ENCODE measurements at places on chromosomes 7 and 10.

DNA sequence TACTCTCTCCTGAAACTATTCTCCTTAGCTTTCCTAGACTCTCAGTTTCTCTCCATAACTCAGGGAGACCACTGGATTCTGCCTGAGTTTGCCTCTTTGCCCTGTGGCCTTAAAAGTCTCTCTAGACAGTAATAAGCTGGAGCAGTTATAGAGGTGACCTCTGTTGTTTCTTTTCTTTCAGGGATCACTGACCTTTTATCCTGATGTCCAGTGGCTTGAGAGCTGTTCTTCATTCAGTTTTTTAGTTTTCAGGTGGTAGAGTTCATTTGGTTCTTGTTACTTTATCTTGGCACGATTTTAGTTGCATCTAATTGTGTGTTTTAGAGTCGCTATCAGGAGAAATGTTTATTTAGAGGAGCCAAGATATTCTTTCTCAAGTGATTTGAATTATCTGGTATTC, 37.7 kb downstream of the TAX1BP1 start:
- no peak for DNase-seq

DNA sequence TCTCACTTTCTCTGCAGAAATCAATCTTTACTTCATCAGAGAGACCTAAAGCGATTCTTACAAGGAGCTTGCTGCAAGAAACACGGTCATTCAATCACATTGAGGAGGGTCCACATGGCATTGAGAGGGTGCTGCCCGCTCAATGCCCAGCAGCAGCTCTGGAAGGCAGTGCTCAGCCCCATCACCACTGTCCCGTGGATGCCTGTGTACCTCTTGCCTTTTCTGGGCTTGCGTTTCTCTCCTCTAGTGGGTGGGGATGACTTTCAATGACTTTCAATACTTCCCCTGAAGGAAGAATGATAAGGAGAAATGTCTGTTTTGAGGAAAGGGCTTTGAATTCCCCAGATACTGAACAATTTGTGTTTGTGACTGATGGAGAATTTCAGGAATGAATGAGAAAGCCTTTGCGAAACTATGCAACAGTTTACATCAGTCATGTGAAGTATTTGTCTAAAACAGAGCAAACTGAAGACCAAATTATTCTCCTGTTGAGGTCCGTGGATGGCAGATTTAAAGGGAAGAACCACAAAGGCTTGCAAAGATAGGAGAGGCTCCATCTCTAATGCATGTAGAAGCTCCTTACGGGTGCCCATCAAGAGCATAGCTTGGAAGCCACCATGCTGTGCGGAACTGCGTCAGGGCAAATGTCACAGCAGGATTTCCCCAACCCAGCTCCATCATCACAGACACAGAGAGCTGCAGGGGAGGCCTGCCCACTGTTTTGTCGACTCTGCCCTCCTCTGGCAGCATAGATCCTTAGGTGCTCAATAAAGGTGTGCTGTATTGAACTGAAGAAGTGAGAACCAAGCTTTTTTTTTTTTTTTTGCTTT, 6.6 kb upstream of the ZNF22 start:
- no peak for DNase-seq

- no peak for DNase-seq
These were observed 10.8 kb downstream of the NEURL1 start for GRCh38 chr10:103504181-103504783.

DNA sequence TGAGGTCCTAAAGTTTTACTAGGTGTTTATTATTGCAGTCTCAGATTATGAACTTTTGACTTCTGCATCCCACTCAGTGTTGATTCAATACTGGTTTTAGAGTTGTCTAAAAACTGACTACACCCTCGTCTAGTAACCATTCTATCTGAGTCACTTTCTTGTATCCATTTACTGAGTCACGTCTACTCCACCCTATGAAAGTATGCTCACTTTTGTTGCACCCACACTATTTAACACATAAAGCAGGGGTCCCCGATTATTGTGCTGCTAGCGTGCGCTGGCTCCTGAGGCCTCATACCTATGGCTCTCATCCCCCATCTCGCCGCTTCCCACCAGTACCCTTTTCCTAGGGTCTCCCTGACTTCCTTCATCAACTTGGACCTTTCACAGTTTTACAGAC, 2.0 kb downstream of the SAMD9 start:
- no peak for DNase-seq

DNA sequence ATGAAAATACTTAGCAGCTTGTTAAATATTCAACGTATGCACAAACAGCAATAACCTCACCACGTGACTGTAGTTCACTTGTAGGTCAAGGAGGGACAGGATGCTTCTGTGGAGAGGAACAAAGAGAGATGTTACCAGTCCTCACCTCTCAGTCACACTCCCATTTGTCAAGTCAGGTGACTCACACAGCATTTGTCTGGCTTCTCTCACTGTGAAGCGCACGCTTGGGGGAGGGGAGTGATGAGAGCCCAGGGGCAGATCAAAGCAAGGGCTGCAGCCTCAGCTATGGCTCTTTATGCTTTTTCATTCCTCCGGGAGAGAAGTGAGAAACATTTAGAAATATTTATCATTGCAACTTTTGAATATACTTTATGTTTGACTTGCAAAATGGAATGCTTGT, 2.9 kb upstream of the RBM20 start:
- DNase-seq = no peak

DNA sequence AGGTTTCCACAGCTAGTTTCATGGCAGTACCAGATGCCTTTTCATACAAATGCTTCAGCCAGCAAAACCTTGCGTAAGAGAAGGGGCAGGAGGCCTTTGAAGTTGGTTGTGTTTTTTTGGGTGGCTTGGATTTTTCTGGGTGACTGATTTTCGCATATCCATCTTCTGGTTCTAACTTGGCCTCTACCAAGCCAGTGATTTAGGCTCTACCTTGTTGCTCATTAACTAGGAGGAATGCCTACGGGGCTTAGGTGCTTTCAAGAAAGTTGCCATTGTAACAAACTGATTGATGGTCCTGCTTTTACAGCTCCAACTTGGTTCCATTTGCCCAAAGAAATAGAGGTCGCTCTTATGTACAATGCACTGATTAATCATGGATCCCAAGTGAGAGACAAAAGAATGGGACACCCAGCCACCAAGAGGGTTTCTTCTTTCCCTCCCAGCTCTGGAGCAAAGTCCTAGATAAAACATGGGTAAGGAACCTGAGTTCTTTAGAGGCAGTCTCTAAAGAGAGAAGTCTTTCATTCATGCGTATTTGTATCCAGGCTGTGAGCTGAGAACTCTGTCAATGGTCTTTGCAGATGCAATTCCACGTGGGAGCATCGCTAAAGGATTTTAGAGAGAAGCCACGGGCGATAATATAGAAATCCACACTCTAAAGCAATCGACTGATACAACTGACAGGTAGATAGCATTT, 92.1 kb upstream of the FGFR2 start:
- no peak for DNase-seq

DNA sequence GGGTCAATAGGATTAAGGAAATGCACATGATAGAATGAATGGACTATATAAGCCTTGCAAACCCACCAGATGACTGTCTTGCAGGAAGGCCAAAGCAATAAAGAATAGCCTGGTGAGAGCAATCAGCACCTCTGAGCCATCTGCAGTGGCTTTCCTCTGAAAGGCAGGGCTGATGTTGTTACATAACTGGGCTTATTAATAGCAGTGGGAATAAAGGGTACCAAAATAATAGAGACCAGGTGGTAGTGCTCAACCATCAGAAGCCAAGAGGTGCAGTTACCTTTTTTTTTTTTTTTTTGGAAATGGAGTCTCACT, 16.8 kb upstream of the VPS26A start:
- DNase-seq = no peak

GRCh38 chr10:77967611-77968022, 41.1 kb upstream of the DLG5 start:
- no peak for DNase-seq

GRCh38 chr7:123601530-123601929, at the start of gene ASB15:
ASB15 (plus strand) TSS chr7:123601821; CDS start chr7:123614503, 12,682 bp downstream.
- no peak for DNase-seq

DNA sequence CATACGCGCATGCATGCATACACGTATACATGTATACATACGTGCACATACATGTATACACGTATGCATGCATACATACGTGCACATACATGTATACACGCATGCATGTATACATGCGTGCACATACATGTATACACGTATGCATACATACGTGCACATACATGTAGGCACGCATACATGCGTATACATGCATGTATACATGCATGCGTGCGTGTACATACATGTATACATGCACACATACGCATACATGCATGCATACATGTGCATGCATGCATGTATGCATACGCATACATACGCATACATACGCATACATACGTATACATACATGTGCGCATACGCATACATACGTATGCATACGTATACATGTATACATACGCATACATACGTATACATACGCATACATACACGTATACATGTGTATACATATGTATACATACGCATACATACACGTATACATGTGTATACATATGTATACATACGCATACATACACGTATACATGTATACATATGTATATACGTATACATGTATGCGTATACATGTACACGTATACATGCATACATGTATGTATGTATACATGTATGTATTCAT, 19.0 kb upstream of the MTURN start:
- DNase-seq = no peak

DNA sequence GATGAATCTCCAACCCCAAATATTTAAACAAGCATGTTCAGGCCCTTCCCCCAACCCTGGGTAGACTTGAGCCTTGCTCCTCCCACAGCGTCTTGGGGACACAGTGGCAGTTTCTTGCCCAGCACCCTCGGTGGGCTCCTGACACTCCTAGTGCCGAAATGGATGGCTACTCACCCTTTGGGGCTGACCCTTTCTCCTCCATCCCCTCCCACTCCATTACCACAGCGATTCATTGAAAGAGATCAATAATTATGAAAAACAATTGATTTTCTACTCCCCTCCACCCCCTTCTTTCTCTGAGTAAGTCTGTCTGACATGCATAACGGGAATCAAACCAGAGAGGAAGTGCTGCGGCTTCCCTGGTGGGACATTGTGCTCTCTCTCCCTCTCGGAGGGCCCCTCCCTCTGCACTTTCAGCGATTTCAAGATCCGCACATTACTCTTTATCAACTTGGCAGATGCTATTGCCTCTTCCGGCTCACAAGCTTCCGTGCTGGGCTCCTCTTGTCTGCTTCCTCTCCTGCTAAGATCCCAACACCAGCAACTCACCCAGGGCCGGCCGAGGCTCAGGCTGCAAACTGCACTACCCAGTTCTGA, 79.0 kb upstream of the PLXNA4 start:
- DNase-seq = peak; percentile 93

DNA sequence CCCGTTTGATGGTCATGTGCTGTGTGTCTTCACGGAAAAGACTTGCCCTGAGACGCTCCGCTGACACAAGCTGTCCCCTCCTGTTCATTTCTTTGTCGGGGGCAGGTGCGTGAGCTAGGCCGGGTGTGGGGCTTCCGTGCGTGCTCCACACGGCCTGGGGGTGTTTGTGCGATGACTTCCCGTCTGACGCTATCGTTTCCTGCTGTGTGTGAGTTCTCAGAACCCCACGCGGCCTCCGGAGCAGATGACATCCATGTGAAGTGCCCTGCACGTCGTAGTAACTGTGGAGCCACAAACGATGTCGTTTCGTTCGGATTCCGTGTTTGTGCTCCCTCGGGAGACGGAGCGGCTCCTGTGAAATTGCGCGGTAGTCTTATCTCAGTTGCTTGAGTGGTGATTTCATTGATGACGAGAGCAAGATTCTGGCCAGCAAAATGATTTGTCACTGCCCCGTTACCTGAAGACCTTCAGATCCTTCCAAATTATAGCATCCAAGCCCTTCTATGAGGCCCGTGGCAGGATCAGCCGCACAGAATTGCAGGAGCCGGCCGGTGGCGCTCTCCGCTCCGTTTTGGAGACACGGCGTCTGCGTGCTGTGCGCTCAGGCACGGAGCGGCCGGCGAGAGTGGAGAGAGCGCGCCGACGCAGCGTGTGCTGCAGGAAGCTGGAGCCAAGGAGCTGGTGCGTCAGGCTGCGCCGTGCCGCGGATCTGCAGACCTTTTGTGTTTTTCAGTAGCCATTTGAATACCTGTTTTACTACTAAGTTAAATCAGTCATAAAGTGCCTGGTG, 94.9 kb downstream of the NKX6-2 start:
- DNase-seq = no peak

- DNase-seq = no peak
These were observed 140.1 kb downstream of the ACTR3B start for GRCh38 chr7:152899548-152900109.

DNA sequence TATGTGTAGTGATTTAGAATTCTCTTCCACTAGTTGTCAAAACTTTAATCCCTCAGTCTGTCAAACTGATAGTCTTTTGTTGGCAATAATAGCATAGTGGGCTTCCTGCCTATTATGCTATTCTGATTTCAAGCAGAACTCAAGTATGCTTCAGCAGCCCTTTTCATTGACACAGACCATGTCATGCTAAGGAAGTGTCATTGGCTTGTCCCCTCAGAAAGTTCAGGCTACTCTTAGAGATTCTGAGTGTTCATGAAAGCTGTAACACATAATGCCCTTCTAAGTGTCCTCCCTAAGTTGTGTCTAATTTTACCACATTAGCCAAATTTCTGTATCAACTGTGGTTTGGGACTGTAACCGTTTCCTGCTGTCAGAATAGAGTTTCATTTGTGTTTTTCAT, 198.7 kb downstream of the THSD7A start:
- no peak for DNase-seq

- peak; percentile 27 for DNase-seq
These were observed 75.5 kb downstream of the MAP3K8 start for GRCh38 chr10:30509508-30509907.

DNA sequence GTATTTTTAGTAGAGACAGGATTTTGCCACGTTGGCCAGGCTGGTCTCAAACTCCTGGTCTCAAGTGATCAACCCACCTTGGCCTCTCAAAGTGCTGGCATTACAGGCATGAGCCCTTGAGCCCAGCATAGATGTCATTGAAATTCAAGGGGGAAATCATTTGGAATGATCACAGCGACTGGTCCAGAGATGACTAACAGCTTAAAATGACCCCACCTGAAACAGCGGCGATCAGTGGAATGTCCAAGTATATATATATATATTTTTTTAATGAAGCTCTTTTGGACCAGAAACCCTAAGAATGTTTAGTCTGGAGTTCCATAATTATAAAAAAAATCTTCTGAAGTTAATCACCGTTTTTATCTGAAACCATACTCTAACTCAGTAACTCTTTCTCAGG, 12.5 kb upstream of the AKR1E2 start:
- no peak for DNase-seq

DNA sequence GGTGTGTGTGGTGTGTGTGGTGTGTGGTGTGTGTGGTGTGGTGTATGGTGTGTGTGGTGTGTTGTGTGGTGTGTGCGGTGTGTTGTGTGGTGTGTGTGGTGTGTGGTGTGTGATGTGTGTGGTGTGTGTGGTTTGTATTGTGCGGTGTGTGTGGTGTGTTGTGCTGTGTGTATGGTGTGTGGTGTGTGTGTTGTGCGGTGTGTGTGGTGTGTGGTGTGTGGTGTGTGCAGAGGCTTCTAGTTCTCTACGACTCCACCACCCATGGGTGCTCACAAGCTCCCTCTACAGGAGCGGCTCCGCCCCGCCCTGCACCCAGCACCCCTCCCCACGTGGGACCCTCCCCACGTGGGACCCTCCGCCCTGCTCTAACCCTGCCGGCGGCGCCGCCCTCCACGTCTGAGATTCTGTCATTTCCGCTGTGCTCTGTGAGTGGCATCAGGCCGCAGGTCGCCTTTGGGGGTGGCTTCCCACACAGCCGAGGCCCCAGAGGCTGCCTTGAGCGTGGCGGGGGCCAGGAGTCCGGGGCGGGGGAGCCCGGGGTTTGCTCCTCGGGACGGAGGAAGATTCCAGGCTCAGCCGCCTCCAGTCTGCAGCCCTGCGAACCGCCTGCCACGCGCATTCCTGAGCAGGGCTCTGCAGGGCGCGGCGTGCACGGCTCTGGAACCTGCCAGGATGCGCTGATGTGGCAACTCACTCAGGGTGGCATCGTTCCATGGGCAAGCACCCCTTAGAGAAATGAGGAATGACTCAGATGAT, 37.0 kb upstream of the DNAJB6 start:
- no peak for DNase-seq

GRCh38 chr7:90337106-90337505, 9.4 kb upstream of the GTPBP10 start:
- DNase-seq = no peak

All from AML-193 (cell line).